ENCODE measurements at places on chromosomes 2 and 18.

- peak; percentile 83 for DNase-seq
These were observed 4.9 kb downstream of the FEV start for GRCh38 chr2:218979846-218980734.

DNA sequence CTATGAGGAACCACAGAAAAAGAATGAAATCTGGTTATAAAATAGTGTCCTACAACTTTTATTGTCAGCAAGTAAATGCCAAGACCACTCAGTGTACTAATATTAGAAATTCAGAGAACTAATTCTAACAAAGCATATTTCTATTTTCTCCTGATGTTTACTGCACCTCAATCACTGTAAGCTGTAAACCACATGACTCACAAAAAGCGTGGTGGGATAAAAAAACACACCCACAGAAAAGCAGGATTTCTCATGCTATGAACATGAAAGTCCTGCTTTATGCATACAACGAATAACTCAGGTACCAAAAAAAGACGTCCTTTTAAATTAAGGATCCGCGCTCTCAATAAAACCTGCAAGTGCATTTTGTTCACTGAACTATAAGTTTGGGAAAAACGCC lies 797 bp downstream of the TXNL4A start:
- no peak for DNase-seq

GRCh38 chr2:114252713-114253112 lies 189.7 kb upstream of the DPP10 start:
- DNase-seq = no peak

- DNase-seq = no peak
These were observed 232.2 kb downstream of the IKZF2 start for GRCh38 chr2:212919238-212919637.

- no peak for DNase-seq
These were observed 318.8 kb upstream of the THUMPD2 start for GRCh38 chr2:40097691-40098385.

DNA sequence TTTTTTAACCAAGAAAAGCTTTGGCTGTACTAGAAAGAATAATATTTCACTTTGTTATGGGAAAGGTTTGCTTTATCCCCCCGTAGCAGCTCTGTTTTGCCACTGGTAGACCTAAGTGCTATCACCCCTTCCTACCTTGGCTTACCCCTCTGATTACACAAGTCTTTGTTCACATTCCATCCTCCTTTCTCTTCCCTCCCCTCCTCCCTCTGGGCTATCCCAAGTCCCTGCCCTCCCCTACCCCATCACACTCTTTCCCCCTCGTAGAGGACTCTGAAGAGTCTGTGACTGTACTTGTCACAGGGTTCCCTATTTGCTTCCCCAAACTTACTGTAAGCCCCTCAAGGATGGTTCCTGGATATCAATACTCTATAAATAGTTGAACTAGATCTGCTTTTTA lies 152.9 kb upstream of the NOSTRIN start:
- DNase-seq = no peak

- DNase-seq = peak; percentile 48
These were observed 68.0 kb downstream of the ZFP36L2 start for GRCh38 chr2:43158259-43158880.

- DNase-seq = no peak
These were observed 87.5 kb upstream of the PXDN start for GRCh38 chr2:1831620-1832367.

- DNase-seq = no peak
These were observed 529.9 kb upstream of the KLHL29 start for GRCh38 chr2:22855081-22855480.

GRCh38 chr2:198374375-198375082 lies 570.1 kb downstream of the PLCL1 start:
- peak; percentile 8 for DNase-seq

GRCh38 chr2:23537991-23538390 lies 153.0 kb downstream of the KLHL29 start:
- DNase-seq = no peak

GRCh38 chr2:191165176-191165643 lies 14.4 kb upstream of the STAT4 start:
- DNase-seq = no peak

DNA sequence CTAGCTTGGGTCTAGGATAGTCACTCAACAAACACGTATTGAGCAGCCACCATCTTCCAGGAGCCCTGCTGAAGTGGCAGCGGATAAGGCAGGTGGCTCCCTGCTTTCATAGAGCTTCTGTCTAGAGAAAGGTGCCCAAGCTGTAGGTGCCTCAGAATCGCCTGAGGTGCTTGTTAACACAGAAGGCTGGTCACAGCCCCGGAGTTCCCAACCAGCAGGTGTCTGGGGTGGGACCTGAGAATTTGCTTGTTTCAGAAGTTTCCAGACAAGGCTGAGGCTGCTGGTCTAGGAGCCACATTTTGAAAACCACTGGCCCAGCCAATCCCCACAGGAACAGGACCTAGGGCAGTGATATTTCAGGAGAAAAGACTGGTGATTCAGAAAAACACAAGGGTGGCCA lies 45.3 kb upstream of the SMAD7 start:
- no peak for DNase-seq

DNA sequence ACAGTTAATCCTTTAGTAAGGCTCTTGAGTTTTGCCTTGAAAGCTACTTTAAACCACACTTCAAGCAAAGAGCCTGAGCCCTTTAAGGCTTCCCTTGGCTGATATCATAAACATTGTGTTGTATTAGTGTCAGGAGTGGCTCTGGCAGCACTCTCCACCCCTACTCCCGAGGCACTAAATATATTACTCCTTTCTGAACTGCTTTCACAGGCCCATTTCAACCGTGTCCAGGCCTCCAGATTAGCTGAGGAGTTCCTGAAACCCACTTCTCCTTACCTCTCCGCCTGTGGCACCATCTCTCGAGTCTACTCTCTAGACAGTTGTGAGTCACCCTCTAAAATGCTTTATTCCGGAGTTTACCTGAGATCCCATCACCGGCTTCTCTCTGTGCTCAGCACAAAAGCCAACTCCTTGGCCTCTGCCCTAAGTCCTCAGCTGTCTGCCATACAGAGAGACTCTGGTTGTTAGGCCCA lies 14.4 kb upstream of the STON1 start:
- no peak for DNase-seq

DNA sequence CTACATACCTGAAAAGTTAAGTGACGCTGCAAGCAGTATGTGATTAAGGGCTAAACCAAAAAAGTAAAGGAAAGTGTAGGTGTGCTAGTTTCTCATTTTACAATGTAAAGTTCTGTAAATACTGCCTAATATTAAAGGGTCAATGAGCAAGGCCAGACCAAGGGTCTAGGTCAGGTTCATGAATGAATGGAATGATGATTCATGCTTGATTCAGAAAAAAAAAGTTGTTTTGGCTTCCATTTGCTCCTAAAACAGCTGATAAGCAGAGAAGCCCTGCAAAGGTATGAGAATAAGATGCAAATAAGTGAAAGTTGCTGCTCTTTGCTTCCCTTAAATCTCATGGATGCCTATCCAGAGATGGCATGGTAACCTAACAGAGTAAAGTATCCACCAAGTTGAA lies 61.3 kb downstream of the PTRHD1 start:
- no peak for DNase-seq

DNA sequence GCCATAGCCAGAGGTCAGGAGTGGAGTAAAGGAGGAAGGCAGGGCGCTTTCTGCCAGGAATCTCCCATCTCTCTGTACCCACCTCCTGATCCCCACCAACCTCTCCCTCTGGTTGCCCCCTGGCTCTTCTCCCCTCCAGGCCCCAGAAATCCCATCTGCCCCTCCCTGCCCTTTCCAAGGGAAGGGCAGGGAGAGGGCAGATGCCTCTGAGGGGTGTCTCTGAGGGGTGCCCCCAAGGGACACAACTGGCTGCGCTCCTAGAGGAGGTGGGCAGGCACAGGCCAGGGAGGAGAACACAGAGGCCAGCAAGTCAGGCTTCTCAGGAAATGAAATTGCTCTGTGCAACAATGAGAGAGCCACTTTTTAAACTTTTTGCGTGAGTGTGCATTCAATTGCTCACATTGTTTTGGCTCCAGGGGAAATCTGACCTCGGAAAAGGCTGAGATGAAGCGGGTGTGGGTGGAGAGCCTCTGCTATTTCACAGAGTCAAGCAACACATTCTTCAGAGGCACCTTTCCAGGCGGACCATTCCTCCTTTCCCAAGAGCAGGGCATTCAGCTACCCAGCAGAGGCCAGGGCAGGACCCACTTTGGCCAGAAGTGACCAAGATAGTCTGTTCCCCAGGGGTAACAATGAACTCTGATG lies 125.5 kb downstream of the SMAD7 start:
- DNase-seq = no peak

GRCh38 chr2:40039549-40039948 lies 260.5 kb upstream of the THUMPD2 start:
- no peak for DNase-seq

- DNase-seq = no peak
These were observed 41.7 kb upstream of the SLC3A1 start for GRCh38 chr2:44233450-44234128.
